ENCODE measurements at places on chromosomes 7 and 10. TPM values are rescaled to one million over a fixed set of nuclear protein-coding genes. Genes with fewer than 3 reads are reported as not detected.

- no peak for DNase-seq
Observed at GRCh38 chr7:150857276-150858055, 5.1 kb downstream of the AOC1 start.

DNA sequence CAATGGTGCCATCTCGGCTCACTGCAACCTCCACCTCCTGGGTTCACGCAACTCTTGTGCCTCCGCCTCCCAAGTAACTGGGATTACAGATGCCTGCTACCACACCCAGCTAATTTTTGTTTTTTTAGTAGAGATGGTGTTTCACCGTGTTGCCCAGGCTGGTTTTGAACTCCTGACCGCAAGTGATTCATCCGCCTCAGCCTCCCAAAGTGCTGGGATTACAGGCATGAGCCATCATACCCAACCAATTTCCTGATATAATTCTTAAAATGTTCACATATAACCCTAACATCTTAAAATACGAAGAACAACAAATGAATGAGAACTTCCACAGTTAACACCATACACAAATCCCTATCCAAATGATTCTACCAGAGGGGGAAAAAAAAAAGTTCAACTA is 31.2 kb downstream of the BAIAP2L1 start:
- no peak for DNase-seq

DNA sequence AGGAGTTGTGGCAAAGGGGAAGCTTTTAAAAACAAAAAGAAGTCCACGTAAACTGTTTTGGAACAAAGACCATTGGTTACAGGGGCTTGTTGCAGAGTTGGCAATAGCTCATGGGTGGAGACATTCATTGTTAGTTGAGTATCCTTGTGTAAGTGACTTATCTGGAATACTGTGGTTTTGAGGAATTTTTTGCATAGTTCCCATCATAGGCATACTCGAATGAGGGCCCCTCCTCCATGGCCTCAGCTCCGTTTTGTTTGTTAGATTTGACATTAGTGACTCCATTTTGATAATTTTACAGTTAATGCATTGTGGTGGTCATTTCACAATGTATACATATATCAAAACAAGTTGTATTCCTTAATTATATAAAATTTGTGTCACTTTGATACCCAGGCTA is 12.8 kb upstream of the SMKR1 start:
- DNase-seq, result no peak

- DNase-seq, result no peak
Observed at GRCh38 chr7:100545360-100546128, 6.5 kb downstream of the AGFG2 start.

Gene NSUN5
- 14.6 TPM for polyA plus RNA-seq

All from right cardiac atrium (tissue), 5 donors.